ENCODE measurements at places on chromosomes 1 and 21.

DNA sequence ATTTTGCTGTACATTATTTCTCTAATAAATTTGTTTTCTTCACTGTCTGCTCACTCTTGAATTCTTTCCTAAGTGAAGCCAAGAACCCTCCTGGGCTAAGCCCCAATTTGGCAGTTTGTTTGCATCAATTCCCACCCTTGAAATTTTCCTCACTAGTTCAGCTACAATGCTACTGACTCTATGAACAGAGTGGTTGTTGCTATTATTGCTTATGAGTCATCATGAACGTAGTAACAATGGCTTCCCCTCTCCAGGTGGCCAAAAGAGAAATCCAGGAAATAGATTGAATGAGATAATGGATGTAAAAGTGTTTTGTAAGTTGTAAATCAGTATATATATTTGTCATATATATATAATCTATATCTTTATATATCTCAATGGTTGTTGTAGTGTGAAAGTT is 193.0 kb downstream of the URB2 start:
- DNase-seq = no peak

GRCh38 chr21:34072145-34073031 is 990 bp upstream of the MRPS6 start:
- DNase-seq = no peak

DNA sequence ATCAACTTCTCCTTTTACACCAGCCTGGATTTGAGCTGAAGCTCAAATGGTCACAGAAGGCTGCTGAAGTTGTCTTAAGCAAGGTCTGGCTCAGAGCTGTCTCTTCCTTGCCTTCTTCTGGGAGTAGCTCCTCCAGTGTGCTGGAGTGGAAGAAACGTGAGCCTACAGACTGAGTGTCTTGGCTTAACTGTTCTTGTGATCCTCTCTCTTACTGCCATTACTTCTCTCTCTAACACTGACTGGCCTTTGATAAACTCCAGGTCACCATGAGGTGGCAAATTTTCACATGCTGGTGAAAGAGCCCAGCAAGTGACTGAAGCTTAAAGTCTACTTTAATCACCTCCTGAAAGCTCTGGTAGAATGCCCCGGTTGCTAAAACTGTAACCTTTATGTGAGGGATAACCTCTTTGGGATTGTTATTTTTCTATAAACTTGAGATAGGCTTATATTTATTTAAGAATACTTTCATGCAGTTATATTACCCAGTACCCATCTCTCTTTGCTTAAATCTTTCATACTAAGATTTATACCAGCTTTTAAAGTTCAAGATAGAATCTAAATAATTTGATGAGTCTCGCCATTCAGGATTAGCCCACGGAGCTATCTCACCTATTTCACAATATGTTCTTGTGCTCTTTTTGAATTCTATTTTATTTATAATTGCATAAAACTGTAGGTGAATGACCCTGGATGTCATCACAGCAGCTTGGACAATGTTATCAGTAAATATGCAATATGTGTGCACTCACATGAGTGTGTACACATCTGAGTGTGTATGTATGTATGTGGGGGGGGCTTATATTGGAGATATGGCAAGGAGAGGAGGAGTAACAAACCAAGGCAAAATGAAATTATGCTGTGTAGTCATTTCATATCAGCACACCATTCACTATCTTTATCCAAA is 924.0 kb downstream of the LTN1 start:
- no peak for DNase-seq

GRCh38 chr1:175024773-175025172 is 1.5 kb upstream of the MRPS14 start:
- DNase-seq = no peak

DNA sequence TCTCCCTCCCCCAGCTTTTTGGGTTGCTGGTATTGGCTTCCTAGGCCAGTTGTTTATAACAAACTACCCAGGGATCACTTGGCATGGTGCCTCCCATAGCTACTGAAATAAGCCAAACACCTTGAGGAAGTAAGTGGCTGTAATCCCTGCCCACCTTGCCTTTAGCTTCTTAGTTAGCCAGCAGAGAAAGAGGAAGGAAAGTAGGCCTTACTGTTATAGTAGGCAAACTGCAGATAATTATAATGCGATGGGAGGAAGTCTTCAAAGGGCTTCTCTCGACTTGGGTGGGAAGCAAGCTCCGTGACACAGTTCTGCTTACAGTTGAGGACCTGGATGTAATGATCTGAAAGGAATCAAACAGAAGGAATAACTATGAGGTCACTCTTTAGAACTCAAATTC is 8.2 kb downstream of the P3H1 start:
- DNase-seq = no peak

DNA sequence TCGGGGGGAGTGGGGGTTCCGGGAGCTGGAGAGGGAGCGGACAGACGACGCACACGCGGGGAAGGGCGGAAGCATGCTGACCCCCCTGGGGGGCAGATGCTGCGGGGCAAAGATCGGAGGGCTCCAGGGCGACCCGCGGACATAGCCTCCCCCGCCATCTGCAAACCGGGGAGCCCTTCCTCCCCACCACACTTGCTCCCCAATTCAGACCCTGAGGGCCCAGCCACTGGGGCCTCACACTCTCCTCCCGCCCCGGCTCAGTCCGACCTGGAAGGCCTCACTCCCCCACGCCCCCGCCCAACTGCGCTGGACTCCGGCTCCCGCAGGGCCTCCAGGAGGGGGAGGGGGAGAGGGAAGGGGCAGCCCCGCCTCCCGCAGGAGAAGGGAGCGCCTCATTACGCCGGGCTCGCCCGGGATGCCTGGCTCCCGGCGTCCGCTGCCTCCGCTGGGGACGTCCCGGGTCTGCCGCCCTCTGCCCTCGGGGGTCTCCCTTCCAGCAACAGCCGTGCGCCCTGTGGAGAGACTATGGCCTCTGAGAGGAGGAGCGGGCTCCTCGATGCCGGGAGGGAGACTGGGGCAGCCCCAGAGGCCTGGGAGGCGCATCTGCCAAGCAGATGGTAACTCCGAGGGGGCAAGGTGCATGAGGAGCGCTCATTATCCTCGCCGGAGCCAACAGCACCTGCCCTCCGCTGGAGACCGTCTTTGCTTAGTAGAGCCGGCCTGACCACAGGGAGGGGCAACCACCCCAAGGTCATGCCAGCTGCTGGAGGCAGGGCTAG is 636 bp upstream of the CAMK2N1 start:
- no peak for DNase-seq

GRCh38 chr1:192954705-192955265 is 104.4 kb downstream of the UCHL5 start:
- no peak for DNase-seq

DNA sequence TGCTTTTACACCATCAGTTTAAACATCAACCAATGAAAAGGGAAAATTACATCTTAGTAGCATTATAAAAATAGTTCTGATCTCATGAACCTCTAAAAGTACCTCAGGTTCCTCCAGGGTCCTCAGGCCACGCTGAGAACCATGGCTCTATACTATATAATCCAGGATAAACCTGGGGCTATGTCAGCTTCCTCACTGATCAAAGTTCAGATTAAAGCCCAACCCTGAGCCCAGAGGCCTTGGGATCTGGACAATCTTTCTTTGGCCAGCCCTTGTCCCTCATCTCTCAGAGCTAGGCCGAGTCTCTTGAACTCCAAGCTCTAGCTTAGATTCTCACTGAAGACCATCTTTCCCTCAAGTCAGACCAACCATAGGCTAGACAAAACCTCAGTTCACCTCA is 168.3 kb downstream of the PLPP3 start:
- no peak for DNase-seq

GRCh38 chr21:34235514-34235913 is 128.3 kb upstream of the KCNE2 start:
- DNase-seq = no peak

DNA sequence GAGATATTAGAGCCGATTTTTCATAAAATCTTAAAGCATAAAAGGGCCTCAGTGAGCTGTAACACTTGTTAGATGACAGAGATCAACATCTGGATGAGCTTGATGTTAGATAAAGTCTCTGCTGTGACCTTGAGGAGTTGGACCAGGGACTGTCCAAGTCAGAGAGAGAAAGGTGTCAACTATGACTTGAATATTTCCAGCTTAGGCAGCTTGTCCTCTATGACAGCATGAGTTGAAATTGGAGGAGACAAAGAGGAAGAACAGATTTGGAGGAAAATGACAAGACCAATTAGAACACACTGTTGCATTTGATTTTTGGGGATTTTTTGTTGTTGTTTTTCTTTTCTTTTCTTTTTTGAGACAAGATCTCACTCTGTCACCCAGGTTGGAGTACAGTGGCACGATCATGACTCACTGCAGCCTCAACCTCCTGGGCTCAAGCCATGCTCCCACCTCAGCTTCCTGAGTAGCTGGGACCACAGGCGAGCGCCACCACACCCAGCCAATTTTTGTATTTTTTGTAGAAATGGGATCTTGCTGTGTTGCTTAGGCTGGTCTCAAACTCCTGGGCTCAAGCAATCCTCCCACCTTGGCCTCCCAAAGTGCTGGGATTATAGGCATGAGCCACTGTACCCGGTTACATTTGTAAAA is 35.3 kb upstream of the CLIC4 start:
- DNase-seq = no peak

DNA sequence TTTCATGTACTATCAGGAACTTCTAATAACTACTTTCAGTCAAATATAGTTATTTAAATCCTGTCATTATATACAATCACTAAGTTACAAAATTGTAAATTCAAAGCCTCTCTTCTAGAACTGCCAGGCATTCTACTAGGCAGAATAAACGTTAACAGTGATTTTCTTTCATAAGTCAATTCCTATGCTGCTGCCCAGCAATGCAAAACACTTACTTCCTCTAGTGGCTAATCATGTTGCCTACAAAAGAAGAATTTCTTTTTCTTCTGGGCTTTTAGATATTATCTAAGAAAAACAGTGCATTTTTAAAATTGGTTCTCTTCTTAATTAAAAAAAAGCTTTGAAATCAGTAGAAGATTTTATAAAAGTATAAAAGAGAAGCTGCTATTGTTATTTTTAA is 509.8 kb upstream of the ADAMTS5 start:
- DNase-seq = no peak

GRCh38 chr1:205693421-205693991 is 13.2 kb upstream of the SLC45A3 start:
- no peak for DNase-seq

GRCh38 chr1:119958223-119958622 is 61.9 kb upstream of the ADAM30 start:
- DNase-seq = no peak

DNA sequence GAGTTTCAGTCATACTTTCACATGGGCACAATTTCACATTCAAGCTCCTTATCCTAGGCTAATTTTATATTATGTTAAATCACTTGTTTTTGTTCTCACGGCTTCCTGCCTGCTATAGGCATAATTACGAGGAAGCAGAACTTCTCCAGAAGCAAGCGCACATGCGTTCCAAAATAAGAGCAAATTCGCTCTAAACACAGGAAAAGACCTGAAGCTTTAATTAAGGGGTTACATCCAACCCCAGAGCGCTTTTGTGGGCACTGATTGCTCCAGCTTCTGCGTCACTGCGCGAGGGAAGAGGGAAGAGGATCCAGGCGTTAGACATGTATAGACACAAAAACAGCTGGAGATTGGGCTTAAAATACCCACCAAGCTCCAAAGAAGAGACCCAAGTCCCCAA is at the start of gene CORT:
Gene CORT, plus strand, starts transcription at position 281 of the 400 bp plus-strand sequence. CDS start 193 bp downstream, outside the sequence.
- no peak for DNase-seq

- no peak for DNase-seq
Measured at GRCh38 chr1:208101661-208102431, 142.3 kb downstream of the PLXNA2 start.

DNA sequence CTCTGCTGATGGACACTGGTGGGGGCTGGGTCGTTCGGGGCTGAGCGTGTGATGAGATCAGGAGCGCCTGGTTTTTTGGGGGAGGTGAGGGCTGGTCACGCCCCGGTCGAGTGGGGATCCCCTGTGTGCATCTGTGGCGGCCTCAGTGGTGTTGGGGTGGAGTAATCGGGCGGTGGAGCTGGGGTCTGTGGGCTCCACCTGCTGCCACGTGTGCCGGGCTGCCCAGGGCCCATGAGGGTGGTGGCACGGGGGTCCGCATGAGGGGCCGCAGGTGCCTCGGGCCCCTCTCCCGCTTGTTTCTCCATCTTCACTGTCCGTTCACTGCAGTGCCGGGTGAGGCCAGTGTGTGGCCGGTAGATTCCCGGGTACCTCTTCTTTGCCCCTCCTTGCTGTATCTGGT is 17.2 kb downstream of the PRKCZ start:
- no peak for DNase-seq

GRCh38 chr1:12173631-12174121 is 6.9 kb downstream of the TNFRSF1B start:
- DNase-seq = peak; percentile 89

DNA sequence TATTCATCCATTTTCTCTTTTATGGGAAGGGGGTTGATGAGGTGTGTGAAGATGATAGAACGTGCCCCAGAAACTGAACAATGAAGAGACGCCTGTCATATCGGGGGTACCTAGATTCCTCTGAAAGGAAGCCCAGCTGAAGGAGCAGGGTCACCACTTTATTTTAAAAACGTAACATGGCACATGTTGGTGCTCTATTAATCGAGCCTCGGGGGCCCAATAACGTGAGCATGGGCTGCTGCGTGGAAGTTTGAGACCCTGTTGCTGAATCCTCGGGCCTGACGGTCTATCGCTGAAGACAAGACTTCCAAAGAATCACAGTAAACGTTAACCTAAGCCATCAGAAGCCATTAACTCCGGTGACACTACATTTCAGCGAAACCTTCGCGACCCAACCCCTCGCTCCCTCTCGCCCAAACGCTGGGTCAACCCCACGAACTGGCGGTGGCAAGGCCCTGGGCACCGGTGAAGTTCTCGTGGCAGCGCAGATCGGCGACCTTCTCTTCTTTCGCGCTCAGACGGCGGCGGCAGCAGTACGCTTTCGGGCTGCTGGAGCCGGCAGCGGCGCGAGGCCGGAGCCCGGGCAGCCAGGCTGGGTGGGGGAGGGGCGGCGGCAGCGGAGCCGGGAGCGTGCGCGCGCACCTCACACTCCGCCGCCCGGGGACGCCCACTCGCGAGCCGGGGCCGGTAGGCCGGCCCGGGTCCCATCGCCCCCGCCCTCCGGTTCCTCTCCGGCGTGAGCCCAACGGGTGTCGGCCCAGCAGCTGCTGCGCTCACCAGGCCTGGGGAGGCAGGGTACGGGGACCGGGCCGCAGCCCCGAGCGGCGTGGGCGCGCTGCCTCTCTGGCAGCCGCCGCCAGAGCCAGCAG is 838 bp upstream of the MAN1A2 start:
- DNase-seq = peak; percentile 90

- DNase-seq = no peak
Measured at GRCh38 chr1:7333620-7334019, 437.5 kb upstream of the VAMP3 start.

GRCh38 chr1:92259350-92259749 is 39.4 kb downstream of the GLMN start:
- no peak for DNase-seq

- no peak for DNase-seq
Measured at GRCh38 chr1:154330669-154331068, 5.3 kb downstream of the ATP8B2 start.

- no peak for DNase-seq
Measured at GRCh38 chr1:159678939-159679338, 35.5 kb downstream of the CRP start.

DNA sequence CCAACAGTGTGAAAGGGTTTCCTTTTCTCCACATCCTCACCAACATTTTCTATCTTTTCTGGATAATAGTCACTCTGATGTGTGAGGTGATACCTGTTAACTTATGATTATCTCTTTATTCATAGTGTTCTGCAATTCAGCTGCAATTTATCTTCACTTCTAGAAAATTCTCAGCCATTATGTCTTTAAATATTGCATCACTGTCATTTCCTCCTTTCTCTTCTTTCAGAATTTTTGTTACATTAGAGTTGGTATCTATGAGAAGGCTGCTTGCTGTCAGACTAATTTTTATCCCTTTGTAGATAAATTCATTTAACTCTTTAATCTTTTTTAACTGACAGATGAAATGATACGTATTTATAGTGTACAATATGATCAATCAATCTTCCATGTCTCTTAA is 30.5 kb upstream of the ATF3 start:
- DNase-seq = no peak
